NCI-H460 (cell line): ENCODE measurements at places on chromosomes 2 and 18. TPM values are rescaled to one million over a fixed set of nuclear protein-coding genes. Genes with fewer than 3 reads are reported as not detected.

Gene POTEI
- total RNA-seq = not detected in 2 replicates

DNA sequence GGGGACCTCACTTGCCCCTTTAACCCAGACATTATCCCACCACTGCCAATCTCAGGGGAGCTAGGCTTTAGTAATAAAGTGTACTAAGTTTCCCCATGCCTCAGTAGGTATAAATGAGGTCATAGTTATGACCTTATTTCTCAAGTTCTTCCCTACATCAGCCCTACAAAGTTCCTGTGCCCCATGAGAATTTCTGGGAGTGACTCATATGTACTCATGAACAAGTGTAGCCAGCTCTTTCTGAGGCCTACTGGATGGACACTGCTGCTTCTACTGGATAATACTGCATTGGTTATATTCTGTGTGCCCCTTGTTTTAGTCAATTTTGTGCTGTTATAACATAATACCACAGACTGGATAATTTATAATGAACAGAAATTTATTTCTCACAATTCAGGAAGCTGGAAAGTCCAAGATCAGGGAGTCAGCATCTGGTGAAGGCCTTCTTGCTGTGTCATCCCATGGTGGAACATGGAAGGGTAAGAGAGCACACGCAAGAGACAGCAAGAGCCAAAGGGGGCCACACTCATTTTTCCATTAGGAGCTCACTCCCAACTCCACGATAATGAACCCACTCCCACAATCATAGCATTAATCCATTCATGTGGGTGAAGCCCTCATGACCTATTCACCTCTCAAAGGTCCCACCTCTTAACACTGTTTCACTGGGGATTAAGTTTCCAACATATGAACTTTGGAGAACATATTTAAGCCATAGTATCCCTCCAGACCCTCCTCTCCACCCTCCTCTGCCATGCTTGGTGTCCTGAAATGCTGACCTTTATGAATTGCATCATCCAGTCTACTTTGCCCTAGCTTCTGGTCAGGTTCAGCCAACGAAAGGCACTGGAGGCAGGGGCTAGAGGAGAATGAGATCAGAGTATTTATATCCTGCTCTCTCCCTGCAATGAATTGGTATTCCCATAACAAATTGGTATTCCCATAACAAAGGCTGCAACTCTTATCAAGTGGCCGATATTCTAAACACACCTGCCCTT lies 25.4 kb upstream of the ST3GAL5 start:
- no peak for DNase-seq

DNA sequence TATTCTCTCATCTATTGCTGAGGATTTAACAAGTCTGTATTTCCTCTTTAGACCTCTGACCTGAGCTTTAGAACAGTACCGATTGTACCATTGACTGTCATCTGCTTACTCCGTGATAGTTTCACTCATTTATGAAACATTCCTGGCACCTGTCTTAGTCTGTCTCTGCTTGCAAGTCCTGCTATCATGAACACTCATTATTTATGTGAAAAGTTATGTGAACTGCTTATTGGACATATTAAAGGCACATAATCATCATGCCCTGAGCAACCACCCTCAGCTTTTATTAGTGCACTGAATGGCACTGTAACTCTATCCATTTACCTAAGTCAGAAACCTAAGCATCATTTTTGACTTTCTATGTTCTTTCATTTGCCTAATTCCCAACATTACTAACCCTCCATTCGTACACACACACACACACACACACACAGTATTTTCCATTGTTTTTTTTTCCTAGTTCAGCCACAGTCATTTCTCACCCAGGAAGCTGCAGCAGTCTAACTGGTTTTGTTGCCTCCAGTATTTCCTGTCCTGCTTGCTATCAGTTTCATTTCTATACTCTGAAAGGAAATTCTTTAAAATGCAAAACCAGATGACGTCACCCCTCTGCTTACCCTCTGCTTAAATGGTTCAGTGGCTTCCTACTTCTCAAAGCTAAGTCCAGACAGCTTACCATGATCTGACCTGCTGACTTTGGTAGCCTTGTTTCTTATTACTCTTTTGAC lies 146.1 kb downstream of the HAUS1 start:
- no peak for DNase-seq

DNA sequence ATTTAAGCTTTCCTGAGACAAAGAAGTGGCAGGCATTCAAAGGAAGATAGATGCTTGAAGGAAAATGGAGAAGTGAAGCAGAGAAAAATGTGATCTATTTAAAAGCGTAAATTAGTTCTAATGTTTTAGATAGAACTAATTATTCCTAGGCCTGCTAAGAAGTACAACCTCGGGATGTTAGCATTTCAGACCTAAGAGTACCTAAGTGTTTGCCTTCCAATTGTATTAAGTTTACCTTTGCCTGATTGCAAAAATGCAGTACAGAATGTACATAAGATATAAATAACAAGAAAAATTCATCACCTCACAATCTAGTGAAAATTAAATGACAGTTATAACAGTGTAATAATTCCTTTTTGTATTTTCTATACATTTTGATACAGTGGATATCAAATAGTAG lies 71.1 kb upstream of the HNMT start:
- no peak for DNase-seq
